ENCODE measurements at places on chromosomes 7 and 10.

- no peak for DNase-seq
These were observed 8.0 kb downstream of the CCDC186 start for GRCh38 chr10:114166043-114166442.

DNA sequence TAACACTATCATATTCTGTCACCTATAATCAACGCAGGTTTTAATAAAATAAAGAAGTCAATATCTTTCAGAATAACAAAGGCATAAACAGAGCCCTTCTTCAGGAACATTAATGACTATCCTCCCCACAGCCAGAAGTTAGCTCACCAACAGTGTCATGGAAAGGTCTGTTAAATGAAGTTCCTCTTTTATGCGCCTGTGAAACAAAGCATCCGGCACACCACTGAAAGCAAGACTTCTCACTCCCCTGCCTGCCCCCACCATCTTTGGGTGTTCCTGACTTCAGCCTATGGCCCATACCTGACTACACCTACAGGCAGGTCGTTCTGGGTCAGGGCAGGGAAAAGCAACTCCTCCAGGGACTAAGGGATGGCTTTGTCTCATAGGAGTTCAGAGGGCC, 205.4 kb downstream of the FANK1 start:
- no peak for DNase-seq

- no peak for DNase-seq
These were observed 17.4 kb downstream of the TOMM7 start for GRCh38 chr7:22805227-22805626.

- no peak for DNase-seq
These were observed 63.4 kb upstream of the SRPK2 start for GRCh38 chr7:105452085-105452484.

GRCh38 chr7:137772748-137773147, 74.0 kb downstream of the DGKI start:
- no peak for DNase-seq

DNA sequence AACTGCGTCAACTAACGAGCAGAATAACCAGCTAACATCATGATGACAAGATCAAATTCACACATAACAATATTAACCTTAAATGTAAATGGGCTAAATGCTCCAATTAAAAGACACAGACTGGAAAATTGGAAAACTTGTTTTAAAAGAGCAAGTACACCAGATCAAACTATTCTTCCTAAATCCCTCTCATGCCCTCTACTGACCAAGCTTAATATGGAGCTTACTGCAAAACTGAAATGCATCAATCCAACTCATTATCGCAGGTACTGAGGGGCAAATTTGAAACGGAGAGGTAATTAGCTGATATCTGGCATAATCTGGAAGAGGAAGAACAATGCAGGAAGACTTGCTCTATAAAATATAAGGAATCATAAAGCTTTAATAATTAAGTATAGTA, 1223.8 kb downstream of the NXPH1 start:
- DNase-seq: no peak

- no peak for DNase-seq
These were observed 30.4 kb downstream of the MYPN start for GRCh38 chr10:68139448-68140272.

DNA sequence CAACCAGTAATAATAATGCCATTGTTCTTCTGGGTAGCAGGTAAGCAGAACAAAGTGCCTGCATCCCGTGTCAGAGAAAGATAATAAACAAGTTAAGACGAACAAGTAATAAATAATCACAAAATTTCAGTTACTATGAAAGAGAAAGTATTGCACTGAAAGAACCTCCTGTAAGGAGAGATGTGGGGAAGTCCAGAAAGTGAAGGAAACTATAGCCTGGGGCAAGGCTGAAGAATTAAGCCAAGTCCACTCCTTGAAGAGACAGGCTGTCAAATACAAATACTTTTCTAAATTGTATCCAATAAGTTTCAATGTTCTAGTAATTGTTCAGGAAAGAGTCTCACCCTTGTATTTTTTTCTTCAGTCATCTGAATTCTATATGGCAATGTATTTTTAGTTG, 611.4 kb downstream of the MAGI2 start:
- DNase-seq: no peak

GRCh38 chr10:56745490-56745889, 384.4 kb upstream of the ZWINT start:
- DNase-seq: no peak

DNA sequence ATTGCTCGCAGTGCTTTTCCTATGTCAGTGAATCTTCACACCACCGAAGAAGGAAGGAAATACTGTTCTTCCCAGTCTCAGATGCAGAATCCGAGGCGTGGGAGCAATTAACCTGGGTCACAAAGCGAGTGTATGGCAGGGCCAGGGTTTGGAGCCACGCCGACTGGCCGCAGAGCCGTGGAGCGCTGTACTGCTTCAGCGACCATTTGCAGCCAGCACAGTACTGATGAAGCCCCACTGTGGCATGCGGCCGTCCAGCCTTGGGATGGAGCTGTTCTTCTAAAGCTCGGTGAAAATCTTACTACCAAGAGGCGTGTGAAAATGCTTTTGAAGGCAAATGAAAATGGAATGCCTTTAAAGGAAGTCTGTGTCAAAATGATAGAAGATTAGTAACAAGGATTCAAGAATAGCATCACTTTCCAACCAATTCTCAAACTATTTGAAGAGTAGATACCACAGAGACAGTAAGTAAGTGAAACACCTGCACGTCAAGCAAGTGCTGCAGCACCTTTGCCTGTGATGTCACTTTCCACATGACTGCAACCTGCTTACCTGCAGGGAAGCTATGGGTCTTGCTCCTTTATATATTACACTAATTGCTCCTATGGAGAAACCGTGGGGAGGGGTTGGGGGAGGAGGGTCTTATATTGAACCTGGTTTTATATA, 4.9 kb downstream of the PPP2R2D start:
- DNase-seq: no peak

DNA sequence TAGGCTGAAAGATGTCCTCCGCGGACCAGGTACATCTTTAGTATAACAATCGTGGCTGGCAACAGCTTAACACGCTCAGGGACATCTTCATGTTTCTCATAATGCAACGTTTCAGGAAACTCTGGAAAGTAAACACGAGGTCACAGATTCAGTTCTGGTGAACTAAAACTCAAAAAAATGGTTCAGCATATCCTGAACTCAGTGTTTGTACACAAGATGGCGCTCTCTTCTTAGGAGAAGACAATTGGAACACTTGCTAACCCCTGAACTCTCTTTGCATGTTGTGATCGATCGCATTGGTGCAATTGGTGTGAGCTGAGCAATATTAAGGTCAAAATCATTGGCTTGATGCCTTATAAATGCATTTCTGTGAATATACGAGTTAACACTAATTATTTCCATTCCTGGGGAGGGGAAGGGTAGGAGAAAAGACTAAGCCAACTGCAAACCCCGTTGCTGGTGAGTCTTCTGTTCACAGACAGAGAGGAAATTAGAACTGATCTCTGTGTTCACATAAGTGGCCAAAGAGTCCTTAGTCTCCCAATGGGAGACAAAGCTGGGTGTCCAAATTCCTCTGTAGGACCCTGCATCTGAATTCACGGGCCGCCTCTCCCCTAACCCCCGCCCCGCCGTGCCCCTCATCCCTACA, 52.6 kb upstream of the FAM180A start:
- DNase-seq: no peak

DNA sequence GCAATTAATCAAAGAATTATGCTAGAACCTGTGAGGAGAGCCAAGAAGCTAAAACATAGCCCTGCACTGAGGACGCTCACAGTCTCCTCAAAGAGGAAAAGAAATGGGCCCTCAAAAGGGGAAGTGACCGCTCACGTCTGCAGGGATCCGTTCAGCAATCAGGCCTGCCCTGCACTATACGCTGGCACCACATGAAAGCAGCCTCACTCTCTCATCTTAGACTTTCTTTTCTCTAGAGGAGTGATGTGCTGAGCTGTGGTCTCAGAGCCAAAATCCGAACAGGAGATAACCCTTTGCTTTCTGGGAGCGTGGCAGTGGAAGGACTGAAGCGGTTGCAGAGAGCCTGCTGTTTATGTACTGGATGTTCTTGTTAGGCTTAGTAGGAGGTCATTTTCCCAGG, 6.3 kb upstream of the IL2RA start:
- no peak for DNase-seq

DNA sequence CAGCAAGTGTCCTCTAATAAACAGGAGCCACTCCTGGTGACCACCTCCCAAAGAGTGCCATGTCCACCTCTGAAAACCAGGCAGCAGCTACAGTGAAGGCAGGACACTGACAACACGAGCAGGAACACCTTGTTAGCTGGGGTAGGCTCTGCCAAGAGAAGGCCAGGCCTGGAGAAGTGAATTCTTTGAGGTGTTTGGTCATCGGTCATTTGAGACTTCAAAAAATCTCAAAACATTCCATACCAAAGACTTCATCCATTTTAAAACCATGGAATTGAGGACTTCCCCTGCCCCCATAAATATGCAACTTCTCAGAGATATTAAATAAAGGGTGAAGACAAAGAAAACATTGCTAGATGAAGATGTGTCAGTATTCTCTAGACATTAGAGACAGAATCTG, 28.4 kb upstream of the OPALIN start:
- DNase-seq: no peak

- no peak for DNase-seq
These were observed 36.6 kb downstream of the BNIP3 start for GRCh38 chr10:131944976-131945695.

DNA sequence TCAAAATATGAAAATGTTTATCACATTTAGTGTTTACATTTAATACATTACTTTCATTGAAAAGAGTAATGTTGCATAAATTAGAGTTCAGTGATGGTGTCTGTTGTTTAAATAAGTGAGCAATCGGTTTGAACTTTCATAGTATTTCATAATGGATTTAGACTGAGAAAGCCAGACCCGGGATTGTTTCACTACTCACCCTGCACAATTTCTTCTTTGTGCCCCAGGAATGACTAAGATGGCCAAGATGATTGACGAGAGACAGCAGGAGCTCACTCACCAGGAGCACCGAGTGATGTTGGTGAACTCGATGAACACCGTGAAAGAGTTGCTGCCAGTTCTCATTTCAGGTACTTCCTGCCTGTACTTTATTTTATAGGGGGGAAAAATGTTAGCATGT, 74.6 kb downstream of the VCL start:
- DNase-seq: no peak

- no peak for DNase-seq
These were observed 315.3 kb downstream of the LHFPL3 start for GRCh38 chr7:104643587-104644217.

Data from stimulated activated CD4-positive, alpha-beta T cell treated with anti-CD3 and anti-CD28 coated beads, Interleukin-4, amount 100 ng/mL, for 1 hour (primary cell).